ENCODE measurements at places on chromosomes 7 and 10. TPM values are rescaled to one million over a fixed set of nuclear protein-coding genes. Genes with fewer than 3 reads are reported as not detected.

Gene MBLAC1
- total RNA-seq: 0.72 TPM

Gene NOS3
- 0.28 TPM for total RNA-seq

Gene LBX1
- not detected for total RNA-seq

Gene ELMO1
- not detected for total RNA-seq

Gene BMPER
- total RNA-seq: 7.5 TPM

DNA sequence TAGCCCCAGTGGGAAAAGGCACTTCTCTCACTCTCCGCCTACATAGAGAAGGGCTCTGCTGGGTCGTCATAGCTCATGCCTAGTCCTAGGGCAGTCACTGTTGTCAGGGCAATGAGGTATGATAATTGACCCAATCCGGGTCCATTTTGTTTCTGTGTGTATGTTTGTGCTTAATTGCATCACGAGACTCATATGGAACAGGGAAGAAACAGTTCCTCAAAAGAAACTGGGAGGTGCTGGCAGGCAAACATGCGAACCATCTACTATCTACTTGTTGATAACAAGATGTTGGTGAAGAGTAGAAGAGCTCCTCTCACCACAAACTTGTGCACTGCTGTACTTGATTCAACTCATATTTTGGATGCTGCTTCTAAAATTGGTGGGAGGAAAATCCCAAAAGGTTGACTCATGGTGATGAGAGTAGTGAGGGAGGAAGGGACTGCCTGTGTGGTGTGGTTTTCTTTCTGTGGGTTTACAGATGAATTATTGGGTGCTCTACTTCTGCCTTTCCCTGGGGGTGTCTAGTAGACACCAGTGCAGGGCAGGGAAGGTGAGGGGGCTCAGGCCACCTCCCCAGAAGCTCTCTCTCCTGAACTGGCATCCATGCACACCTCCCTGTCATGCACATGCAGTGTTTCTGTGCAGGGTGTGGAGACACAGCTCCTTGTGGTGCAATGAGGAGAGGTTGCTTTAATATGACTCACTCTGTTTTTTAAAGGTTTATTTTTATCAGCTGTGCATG is 29.4 kb downstream of the LSMEM1 start:
- no peaks in the 10 kb centered on the region for H3K36me3 ChIP-seq
- H3K27me3 ChIP-seq: peaks cover 10% of the 10 kb centered on the region
- DNase-seq: peak; percentile 80
- H3K4me1 ChIP-seq: peaks cover 8% of the 10 kb centered on the region

- DNase-seq: peak; percentile 84
- peaks cover 26% of the 10 kb centered on the region for H3K27me3 ChIP-seq
- peaks cover 16% of the 10 kb centered on the region for H3K4me1 ChIP-seq
Measured at GRCh38 chr10:71213127-71213621, 804 bp downstream of the UNC5B start.

GRCh38 chr7:28069807-28070206 is 110.8 kb downstream of the JAZF1 start:
- H3K4me1 ChIP-seq: peaks cover 27% of the 10 kb centered on the region
- no peaks in the 10 kb centered on the region for H3K27me3 ChIP-seq
- H3K36me3 ChIP-seq: no peaks in the 10 kb centered on the region
- peak overlapping the region; percentile 61 for H3K27ac ChIP-seq

DNA sequence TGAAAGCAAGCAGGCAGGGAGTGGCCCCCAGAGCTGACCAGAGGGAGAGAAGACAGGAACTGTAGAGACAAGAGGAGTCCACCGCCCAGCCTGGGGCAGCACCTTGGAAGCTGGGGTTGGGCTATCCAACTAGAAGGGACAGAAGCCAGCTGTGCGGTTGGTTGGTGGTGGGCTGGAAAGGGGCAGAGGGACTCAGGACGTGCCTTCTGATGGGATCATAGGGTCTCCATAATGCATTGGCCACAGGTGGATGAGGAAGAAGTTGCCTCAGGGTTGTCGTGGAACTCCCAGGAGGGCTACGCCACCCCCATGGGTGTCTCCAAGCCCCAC is 114.0 kb upstream of the RET start:
- H3K36me3 ChIP-seq: no peaks in the 10 kb centered on the region
- H3K4me3 ChIP-seq: no peak overlapping the region
- peaks cover 1% of the 10 kb centered on the region for H3K27me3 ChIP-seq
- no peak overlapping the region for H3K27ac ChIP-seq

GRCh38 chr10:130066743-130067142 is 43.9 kb downstream of the C10orf143 start:
- H3K36me3 ChIP-seq: no peaks in the 10 kb centered on the region
- no peaks in the 10 kb centered on the region for H3K4me1 ChIP-seq
- DNase-seq: no peak
- no peak overlapping the region for H3K4me3 ChIP-seq

DNA sequence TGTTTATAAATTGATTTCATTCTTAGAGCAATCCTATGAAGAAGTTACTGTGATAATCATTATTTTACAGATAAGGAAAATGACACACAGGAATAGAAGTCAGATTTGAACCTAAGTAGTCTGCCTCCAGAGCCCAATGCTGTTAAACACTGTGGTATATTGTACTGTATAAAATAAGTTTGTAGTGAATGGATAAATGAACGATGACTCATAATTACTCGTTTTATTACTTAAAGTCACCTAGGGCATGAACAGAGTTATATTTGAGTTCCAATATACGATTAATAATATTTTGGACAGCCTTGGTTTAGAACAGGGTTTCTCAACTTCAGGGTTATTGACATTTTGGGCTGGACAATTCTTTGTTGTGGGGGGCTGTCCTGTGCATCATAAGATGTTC is 7.8 kb upstream of the BTRC start:
- no peak overlapping the region for H3K4me3 ChIP-seq
- no peak for DNase-seq
- peaks cover 22% of the 10 kb centered on the region for H3K27me3 ChIP-seq
- H3K4me1 ChIP-seq: no peaks in the 10 kb centered on the region

DNA sequence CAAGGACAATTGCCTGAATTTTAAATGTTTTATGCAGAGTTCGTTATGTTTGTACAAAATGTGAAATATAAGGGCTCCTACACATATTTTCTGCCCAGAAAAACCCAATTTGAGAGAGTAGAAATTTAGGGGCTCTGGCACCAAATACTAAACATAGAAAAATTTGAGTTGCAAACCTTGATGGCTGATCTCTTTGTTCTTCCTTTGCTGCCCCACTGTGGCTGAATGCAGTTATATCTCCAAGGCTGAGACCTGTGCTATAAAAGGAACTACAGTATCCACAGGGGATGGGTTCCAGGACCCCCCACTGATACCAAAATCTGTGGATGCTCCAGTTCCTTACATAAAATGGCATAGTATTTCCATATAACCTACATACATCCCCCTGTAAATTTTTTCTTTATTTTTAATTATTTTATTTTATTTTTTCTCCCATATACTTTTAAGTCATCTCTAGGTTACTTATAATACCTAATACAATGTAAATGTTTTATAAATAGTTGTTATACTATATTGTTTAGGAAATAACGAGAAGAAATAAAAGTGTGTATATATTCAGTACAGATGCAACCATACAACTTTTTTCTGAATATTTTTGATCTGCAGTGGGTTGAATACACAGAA is 22.5 kb downstream of the CFAP43 start:
- peaks cover 29% of the 10 kb centered on the region for H3K27me3 ChIP-seq
- no peak overlapping the region for H3K27ac ChIP-seq
- H3K4me3 ChIP-seq: no peak overlapping the region
- no peaks in the 10 kb centered on the region for H3K4me1 ChIP-seq
- no peaks in the 10 kb centered on the region for H3K36me3 ChIP-seq

- H3K27me3 ChIP-seq: no peaks in the 10 kb centered on the region
- H3K4me1 ChIP-seq: no peaks in the 10 kb centered on the region
- DNase-seq: peak; percentile 1
- no peak overlapping the region for H3K27ac ChIP-seq
Measured at GRCh38 chr10:105974803-105975456, 1189.6 kb downstream of the SORCS1 start.

GRCh38 chr10:88361995-88362807 is 220.9 kb downstream of the RNLS start:
- H3K4me1 ChIP-seq: no peaks in the 10 kb centered on the region
- no peak overlapping the region for H3K27ac ChIP-seq
- H3K4me3 ChIP-seq: no peak overlapping the region
- H3K27me3 ChIP-seq: no peaks in the 10 kb centered on the region
- H3K36me3 ChIP-seq: no peaks in the 10 kb centered on the region

DNA sequence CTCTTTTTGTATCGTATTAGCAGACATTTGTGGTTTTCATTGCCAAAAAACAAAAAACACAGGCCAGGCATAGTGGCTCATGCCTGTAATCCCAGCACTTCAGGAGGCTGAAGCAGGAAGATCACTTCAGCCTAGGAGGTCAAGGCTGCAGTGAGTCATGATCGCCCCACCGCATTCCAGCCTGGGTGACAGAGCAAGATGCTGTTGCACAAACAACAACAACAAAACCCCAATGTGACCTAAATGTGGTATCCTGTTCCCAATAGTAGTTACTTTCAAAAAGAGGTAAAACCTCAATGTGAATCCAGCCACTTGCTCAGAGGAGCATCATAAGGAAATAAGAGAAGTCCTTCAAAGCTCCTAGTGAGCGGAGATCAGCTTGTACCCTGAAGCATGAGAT is 45.8 kb upstream of the SKAP2 start:
- no peak overlapping the region for H3K27ac ChIP-seq
- H3K36me3 ChIP-seq: no peaks in the 10 kb centered on the region
- no peaks in the 10 kb centered on the region for H3K27me3 ChIP-seq

DNA sequence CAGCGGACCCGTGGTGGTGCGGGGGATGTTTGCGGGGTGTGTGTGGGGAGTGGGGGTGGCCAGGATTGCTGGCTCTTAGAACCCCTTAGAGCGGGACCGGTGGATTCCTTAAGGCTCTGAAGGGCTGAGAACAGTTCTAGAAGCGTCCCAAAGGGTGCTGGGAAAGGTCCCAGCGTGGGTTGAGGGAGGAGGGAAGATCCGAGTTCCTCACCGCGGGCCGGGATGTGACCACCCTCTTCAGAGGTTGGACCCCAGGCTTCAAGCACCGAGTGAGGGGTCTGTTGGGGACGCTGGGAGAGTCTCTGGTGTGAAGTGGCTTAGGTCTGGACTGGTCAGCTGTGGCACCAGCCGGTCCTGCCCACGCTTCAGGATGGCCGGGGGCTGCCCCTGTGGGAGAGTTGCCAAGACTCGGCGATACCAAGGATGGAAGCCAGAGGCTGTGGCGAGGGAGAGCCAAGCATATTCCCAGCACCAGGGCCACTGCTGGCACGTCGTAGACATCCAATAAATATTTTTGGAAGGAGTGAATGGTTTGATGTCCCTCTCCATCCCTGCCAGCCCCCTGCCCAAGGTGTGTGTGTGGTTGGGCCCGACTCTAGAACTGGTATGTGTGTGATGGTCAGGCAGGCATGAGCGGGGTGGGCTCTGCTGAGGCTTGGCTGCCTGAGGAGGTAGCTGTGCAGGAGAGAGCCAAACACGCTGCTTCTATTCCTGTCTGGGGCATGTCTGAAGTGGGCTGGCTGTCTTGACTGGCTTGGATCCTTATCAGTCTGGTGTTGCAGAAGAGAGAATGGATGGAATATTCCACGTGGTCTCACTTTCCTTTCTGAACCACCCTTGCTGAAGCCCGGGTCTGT is 19.2 kb downstream of the ZNF775 start:
- peaks cover 22% of the 10 kb centered on the region for H3K36me3 ChIP-seq
- no peak overlapping the region for H3K27ac ChIP-seq
- no peak for DNase-seq
- H3K27me3 ChIP-seq: no peaks in the 10 kb centered on the region
- peaks cover 7% of the 10 kb centered on the region for H3K4me1 ChIP-seq

All from IMR-90 (cell line).